ENCODE measurements at places on chromosomes 4 and X. TPM values are rescaled to one million over a fixed set of nuclear protein-coding genes. Genes with fewer than 3 reads are reported as not detected.

NUDT10 gene
- 1.4 TPM for total RNA-seq

HTR2C gene
- total RNA-seq: not detected

FAM47B gene
- not detected for total RNA-seq

GRIA3 gene
- total RNA-seq: 0.54 TPM

PHOX2B gene
- total RNA-seq: not detected

TKTL2 gene
- total RNA-seq: not detected

- H3K27ac ChIP-seq: no peak overlapping the region
- DNase-seq: no peak
- no peak overlapping the region for H3K4me3 ChIP-seq
- H3K27me3 ChIP-seq: peaks cover 4% of the 10 kb centered on the region
- H3K36me3 ChIP-seq: no peaks in the 10 kb centered on the region
Measured at GRCh38 chrX:50536955-50537354, 66.3 kb upstream of the DGKK start.

- no peaks in the 10 kb centered on the region for H3K27me3 ChIP-seq
- no peak overlapping the region for H3K4me3 ChIP-seq
- no peaks in the 10 kb centered on the region for H3K36me3 ChIP-seq
- no peak for DNase-seq
- H3K4me1 ChIP-seq: no peaks in the 10 kb centered on the region
Measured at GRCh38 chr4:149441338-149441737, 374.3 kb downstream of the IQCM start.

DNA sequence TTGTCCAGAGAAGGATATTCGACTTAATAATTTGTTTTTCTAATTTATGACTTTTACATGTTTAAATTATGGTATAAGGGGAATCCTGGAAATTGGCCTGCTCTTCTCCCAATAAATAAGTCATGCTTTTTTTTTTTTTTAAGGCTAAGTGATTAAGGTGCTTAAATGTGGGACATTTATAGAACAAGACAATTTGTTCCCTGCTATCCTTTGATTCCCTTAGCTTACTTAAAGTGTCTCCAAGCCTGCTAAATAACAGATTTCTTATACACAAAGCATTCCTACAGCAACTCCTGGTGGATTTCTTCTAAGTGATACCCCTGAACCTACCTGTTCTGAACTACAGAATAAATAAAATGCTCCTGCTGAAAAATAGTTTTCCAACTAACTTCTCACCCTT, 233.0 kb upstream of the UGT8 start:
- no peak overlapping the region for H3K27ac ChIP-seq
- no peak for DNase-seq
- no peaks in the 10 kb centered on the region for H3K27me3 ChIP-seq
- H3K4me3 ChIP-seq: no peak overlapping the region

DNA sequence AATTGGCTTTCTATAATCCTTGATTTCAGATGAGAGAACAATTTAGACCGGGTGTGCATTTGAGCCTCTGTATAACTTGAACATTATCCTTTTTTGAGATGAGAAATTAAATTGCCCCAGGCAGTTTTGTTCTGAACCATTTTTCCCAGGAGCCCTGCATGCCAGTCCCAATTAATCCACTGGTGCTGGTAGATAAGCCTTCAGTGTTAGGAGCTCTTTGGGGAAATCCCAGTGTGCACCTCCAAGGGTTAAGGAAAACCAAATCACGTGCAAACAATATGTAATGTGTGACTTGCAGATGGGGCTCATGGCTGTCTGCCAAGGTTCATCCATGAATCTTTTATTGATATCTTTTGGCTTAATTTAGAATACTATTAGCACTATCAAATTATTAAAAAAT, 43.2 kb downstream of the KIT start:
- no peaks in the 10 kb centered on the region for H3K4me1 ChIP-seq
- no peaks in the 10 kb centered on the region for H3K27me3 ChIP-seq
- H3K36me3 ChIP-seq: no peaks in the 10 kb centered on the region
- no peak overlapping the region for H3K27ac ChIP-seq

- H3K27me3 ChIP-seq: no peaks in the 10 kb centered on the region
- no peak overlapping the region for H3K27ac ChIP-seq
- H3K4me1 ChIP-seq: no peaks in the 10 kb centered on the region
Measured at GRCh38 chr4:186984105-186984644, 260.5 kb upstream of the FAT1 start.

GRCh38 chr4:25725870-25726269, 70.2 kb downstream of the SLC34A2 start:
- H3K4me1 ChIP-seq: no peaks in the 10 kb centered on the region
- H3K36me3 ChIP-seq: no peaks in the 10 kb centered on the region
- no peak overlapping the region for H3K27ac ChIP-seq
- no peak for DNase-seq

DNA sequence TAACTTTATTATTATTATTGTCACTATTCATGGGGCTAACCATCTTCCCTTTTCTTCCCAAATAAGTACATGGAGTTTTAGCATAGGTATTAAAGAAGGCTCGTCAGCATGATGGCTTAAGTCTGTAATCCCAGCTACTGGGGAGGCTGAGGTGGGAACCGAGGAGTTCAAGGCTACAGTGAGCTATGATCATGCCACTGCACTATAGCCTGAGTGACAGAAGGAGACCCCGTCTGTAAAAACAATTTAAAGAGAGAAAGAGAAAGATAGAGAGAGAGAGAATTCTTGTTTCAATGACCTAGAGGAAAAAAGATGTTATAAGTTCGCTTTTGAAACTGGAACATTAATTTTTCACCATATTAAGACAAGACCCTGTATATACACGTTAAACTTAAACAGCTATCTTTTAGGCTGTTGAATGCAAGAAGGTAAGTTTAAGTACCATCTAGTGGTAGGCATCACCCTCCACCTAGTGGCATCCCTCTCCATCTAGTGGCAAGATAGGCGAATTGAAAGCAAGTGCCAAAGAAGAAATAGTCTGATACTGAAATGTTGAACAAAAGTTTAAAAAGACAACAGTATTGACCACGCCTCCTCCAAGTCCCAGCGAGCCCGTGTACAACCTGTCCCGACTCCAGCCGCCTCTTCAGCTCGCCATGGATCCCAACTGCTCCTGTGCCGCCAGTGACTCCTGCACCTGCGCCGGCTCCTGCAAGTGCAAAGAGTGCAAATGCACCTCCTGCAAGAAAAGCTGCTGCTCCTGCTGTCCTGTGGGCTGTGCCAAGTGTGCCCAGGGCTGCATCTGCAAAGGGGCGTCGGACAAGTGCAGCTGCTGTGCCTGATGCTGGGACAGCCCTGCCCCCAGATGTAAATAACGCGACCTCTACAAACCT, 26.0 kb upstream of the YTHDC1 start:
- peaks cover 17% of the 10 kb centered on the region for H3K27me3 ChIP-seq
- peak; percentile 49 for DNase-seq
- no peaks in the 10 kb centered on the region for H3K36me3 ChIP-seq
- H3K27ac ChIP-seq: no peak overlapping the region

DNA sequence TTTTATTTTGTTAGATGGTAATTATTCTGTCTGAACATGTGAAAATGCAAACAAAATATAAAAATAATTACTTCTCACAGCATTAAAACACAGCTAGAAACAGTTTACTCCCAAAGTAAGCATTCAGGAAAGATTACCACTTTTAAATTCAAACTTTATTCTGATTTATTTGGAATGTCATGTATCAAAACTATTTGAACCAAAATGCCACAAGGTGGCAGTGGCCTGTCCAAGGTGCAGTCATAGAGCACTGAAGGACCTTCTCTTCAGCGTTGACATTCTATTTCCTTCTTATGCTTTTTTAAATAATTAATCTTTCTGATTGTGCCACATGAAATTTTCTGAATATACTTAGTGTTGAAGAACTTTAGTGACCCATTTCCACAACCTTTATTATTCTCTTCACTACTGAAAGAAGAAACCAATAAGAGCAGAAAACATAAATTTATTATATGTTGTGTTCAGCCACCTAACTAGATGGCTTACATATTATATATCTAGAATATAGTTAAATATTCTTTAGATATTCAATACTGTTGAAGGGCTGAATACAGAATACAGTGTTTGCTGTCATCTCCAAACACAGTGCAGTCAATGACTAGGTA, 283.6 kb downstream of the CFAP299 start:
- H3K27me3 ChIP-seq: no peaks in the 10 kb centered on the region
- no peak for DNase-seq
- H3K4me1 ChIP-seq: no peaks in the 10 kb centered on the region
- peaks cover 4% of the 10 kb centered on the region for H3K36me3 ChIP-seq

DNA sequence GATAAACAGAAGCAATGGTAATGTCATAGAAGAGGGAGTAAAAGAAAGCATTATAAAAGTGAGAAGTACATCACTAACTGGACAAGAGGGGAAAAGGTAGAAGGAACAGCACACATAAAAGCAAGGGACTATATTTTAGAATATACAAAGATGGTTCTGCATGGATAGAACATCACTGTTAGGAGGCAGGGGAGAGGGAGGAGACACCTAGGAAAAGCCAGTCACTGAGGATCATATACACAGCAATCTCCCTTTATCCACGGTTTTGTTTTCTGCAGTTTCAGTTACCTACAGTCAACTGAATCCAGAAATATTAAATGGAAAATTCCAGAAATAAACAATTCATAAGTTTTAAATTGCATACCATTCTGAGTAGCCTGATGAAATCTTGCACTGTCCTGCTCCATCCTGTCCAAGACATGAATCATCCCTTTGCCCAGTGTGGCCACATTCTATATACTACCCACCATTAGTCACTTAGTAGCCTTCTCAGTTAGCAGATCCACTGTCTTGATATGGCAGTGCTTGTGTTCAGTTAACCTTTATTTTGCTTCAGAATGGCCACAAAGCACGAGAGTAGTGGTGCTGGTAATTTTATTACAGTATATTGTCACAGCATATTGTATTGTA, 74.2 kb downstream of the PPA2 start:
- no peak for DNase-seq
- no peak overlapping the region for H3K27ac ChIP-seq
- H3K36me3 ChIP-seq: peaks cover 20% of the 10 kb centered on the region
- no peaks in the 10 kb centered on the region for H3K27me3 ChIP-seq

- peak overlapping the region; percentile 68 for H3K4me3 ChIP-seq
- no peaks in the 10 kb centered on the region for H3K27me3 ChIP-seq
- peak overlapping the region; percentile 88 for H3K27ac ChIP-seq
Measured at GRCh38 chrX:79139446-79139845, 5.0 kb upstream of the GPR174 start.

DNA sequence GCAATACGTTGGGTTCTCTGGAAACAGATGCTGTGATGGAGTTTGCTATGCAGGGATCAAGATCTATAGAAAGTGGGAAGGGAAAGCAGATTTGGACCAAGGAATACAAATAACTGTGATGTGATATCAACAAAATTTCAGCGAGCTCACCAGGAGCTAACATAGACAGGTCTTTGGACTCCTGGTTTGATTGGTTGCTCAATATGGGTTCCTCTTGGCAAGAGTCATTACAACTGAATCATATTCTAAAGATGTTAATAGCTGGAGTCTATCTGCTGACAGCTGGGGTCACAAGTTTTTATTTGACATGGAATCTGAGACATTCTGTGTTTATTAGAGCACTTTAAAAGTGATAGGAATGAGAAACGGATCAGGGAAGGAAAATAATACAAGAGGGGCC, 637.6 kb upstream of the GNPDA2 start:
- DNase-seq: no peak
- no peaks in the 10 kb centered on the region for H3K4me1 ChIP-seq
- no peaks in the 10 kb centered on the region for H3K36me3 ChIP-seq
- H3K4me3 ChIP-seq: no peak overlapping the region
- no peaks in the 10 kb centered on the region for H3K27me3 ChIP-seq

DNA sequence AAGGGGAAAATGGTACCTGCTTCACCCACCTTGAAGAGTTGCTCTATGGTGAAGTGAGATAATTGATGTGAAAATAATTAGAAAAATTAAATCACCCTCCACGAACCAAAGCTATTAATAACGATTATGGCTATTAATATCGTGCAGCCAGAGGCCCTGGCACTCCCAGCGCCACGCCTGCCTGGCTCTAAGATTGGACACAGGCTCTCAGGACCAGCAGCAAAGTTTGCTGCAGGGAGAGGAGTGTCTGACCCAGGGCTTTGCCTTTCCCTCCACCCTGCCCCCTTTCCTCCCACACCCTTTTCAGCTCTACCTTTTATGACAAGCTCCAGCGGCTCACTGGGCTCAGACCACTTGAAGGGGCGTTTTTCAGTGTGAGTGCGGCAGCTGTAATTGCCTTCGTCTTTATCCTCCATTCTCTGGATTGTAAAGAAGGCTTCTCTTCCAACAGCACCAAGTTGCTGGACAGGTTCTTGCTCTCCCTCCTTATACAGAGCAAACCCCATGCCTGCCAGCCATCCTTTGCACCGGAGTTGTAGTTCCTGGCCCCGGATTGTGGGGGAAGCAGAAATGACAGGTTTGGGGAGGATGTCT, 11.5 kb downstream of the IGSF1 start:
- no peak for DNase-seq
- H3K4me3 ChIP-seq: no peak overlapping the region
- H3K36me3 ChIP-seq: no peaks in the 10 kb centered on the region
- H3K27me3 ChIP-seq: no peaks in the 10 kb centered on the region
- no peaks in the 10 kb centered on the region for H3K4me1 ChIP-seq

GRCh38 chrX:23670528-23670927, 3.2 kb downstream of the PRDX4 start:
- H3K36me3 ChIP-seq: peaks cover 8% of the 10 kb centered on the region
- H3K27ac ChIP-seq: no peak overlapping the region

DNA sequence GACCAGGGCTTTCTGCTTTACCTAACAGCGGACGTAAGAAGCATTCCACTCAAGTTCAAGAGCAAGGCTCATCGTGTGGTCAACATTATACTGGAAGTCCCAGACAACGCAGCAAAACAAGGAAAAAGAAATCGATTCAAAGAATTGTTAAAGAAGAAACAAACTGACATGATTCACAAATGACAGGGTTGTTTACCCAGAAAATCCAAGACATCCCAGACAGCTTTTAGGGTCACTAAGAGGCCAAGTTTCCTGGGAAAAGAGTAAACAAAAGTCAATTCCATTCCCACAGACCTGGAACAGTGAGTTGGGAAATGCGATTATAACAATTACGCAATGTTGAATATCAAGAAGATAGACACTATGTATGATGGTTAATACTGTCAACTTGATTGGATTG, 21.5 kb upstream of the HTRA3 start:
- no peak for DNase-seq
- H3K36me3 ChIP-seq: no peaks in the 10 kb centered on the region
- H3K27ac ChIP-seq: no peak overlapping the region

DNA sequence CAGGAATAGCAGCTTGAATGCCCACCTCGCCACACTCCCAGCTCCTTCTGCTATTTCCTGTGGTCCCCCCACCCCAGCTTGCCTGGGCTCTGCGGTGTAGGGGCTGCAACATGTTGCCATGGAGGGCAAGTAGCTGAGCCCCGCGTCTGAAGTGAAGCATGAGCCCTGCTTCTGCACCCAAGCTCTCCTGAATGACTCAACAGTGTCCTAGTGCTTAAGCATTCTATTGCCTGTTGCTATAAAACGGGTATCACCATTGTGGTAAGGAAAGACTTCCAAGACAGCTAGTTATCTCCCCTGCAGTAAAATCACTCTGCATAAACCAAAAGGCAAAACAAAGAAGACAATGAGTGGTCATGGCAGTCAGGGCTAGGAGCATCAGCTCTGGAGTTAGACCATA, 31.4 kb upstream of the SPATA4 start:
- H3K27me3 ChIP-seq: peaks cover 8% of the 10 kb centered on the region
- no peak for DNase-seq
- H3K4me1 ChIP-seq: no peaks in the 10 kb centered on the region
- no peaks in the 10 kb centered on the region for H3K36me3 ChIP-seq
- no peak overlapping the region for H3K4me3 ChIP-seq

- H3K27ac ChIP-seq: no peak overlapping the region
- no peak overlapping the region for H3K4me3 ChIP-seq
- H3K36me3 ChIP-seq: no peaks in the 10 kb centered on the region
- no peaks in the 10 kb centered on the region for H3K27me3 ChIP-seq
- no peaks in the 10 kb centered on the region for H3K4me1 ChIP-seq
- no peak for DNase-seq
Measured at GRCh38 chr4:90580326-90580725, 453.1 kb downstream of the CCSER1 start.

Data from activated naive CD8-positive, alpha-beta T cell treated with anti-CD3 and anti-CD28 coated beads, Interleukin-2, amount 10 ng/mL, durations not matched to agents 7 days and 5 days (primary cell).